ENCODE measurements at places on chromosomes 2 and 18.

- no peak for DNase-seq
Observed at GRCh38 chr2:215803150-215803549, 210.2 kb downstream of the MREG start.

GRCh38 chr2:241813644-241814392, 4.8 kb downstream of the NEU4 start:
- no peak for DNase-seq

GRCh38 chr2:240685771-240686371, 3.2 kb upstream of the AQP12B start:
- no peak for DNase-seq

- DNase-seq = no peak
Observed at GRCh38 chr2:12300019-12300602, 416.6 kb upstream of the TRIB2 start.
